ENCODE measurements at places on chromosomes 2 and 18.

DNA sequence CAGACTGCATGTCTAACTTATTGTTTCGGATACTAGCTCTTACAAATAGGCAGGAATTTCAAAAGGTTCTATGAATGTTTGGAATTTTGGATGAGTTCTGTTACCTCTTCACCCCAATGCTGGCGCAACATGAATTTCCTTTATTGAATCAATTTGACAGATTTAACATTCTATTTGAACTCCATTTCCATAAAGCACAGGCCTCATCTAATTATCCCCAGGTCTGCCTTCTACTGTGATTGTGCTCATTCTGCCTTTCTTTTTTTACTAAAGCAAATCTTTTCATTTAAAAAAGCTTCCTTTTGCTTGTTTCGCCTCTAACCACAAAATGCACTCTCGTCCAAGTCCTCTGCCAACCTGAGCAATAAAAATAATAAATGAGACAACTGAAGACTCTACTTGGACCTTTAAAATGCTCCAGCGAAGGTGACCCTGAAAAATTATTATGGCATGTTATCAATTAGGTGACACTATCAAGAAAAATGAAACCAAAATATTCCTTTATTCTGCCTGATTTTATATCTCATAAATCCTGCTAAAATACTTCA, 922.9 kb upstream of the FSHR start:
- DNase-seq: no peak

DNA sequence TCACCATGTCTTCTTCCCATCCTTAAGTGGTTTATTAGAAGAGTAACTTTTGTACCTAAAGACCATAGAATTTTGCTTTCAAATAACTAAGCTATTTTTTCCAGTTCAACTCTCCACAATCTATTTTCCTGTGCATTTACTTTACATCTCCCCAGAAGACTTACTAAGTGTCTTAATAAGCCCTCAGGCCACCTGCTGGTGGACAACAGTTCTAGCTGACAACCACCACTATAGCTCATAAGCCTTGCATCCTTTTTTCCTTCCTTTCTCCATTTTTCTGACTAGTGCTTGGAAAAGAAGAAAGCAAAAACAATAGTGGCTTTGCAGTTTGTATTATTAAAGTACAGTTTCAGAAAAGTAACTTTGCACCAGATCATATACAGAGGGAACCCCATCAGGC, 149.5 kb upstream of the TMEM200C start:
- no peak for DNase-seq

GRCh38 chr18:74453016-74453566, 4.0 kb downstream of the DIPK1C start:
- DNase-seq: no peak

DNA sequence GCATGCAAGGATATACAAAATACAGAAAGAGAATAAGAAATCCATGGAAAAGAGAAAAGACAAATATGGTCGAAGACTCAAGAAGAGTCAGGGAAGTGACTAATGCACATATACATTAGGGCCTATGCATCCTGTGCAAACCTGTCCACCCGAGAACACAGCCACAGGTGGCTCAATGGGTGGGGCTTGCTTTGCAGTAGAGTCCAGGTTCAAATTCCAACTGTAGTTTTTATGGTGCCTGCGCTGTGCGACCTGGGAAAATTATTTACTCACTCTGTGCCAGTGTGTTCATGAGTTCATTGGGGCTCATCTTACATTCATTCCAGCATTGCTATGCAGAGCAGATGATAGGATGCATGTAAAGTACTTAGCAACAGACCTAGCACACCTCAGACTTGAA, 244.7 kb downstream of the CTNNA2 start:
- no peak for DNase-seq

DNA sequence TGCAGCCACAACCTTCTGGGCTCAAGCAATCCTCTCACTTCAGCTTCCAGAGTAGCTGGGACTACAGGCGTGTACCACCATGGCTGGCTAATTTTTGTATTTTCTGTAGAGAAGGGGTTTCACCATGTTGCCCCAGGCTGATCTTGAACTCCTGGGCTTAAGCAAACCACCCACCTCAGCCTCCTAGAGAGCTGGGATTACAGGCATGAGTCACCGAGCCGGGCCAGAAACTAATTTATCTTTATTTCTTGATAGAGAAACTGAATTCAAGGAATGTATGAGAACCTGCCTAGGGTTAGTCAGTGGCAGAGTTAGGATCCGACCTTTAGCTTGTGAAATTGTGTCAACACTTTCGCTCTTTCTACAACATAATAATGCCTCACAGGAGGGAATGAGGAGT, 19.3 kb upstream of the ITGAV start:
- peak; percentile 91 for DNase-seq

GRCh38 chr2:202642567-202642966, 7.8 kb downstream of the FAM117B start:
- peak; percentile 25 for DNase-seq

GRCh38 chr2:212109217-212109616, 429.4 kb downstream of the ERBB4 start:
- no peak for DNase-seq

DNA sequence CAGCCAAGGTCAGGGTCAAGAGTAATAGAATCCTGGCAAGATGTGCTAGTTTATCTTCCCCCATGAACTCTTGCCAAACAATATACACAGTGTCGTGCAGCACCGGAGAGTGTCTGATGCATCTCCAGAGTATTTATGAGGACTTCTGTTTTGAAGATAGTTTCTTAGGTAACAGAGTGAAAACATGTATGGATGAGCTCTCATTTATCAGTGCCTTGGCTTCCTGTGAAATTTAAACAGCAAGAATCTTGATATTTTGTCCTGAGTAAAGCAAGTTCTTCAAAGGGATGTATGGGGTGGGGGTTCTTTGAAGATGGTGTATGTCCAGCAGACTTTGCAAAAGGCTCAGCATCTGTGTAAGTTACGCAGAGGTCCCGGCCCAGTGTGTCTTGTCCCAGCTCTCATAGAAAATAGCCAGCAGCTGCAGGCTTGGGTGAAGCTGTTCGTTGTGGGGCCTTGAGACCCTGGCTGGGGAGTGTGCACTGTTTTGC, 361.0 kb upstream of the NT5C1B start:
- DNase-seq: peak; percentile 93

GRCh38 chr18:34397286-34397896, 172.7 kb upstream of the NOL4 start:
- no peak for DNase-seq

GRCh38 chr2:11437602-11438001, 28.4 kb downstream of the E2F6 start:
- no peak for DNase-seq

DNA sequence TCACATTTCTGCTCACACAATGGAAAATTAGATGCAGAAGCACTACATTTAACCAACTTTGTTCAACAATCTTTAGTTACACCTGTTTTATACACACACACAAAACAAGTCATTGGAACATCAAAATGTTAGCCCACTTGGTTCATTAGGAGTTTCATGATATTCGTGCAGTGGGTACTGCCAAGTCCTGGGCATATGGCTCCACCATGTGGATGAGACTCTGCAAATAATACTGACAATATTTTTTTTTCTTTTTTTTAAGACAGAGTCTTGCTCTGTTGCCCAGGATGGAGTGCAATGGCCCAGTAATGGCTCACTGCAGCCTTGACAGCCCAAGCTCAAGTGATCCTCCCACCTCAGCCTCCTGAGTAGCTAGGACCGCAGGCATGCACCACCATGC, 34.5 kb upstream of the GRB14 start:
- DNase-seq: no peak

DNA sequence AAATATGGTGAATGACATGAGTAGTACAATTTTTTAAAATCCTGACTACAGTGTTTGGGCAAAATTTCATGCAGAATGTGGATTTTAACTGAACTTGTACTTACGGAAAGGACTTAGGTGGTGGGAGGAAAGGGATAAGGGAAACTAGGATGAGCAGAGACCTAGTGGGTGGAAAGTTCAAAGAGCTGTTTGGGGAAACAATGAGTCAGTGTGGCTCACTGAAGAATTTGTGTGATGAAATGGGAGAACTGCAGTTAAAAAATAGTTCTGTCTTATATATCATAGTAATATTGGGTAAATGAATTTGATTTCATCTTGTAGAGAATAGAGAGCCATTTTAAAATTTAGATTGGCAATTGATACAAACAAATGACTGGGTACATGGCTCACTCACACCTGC, 220.1 kb upstream of the CTAGE1 start:
- DNase-seq: peak; percentile 97

GRCh38 chr18:433298-433697, 67.2 kb downstream of the COLEC12 start:
- DNase-seq: no peak

GRCh38 chr2:46277431-46278190, 19.6 kb upstream of the EPAS1 start:
- no peak for DNase-seq

DNA sequence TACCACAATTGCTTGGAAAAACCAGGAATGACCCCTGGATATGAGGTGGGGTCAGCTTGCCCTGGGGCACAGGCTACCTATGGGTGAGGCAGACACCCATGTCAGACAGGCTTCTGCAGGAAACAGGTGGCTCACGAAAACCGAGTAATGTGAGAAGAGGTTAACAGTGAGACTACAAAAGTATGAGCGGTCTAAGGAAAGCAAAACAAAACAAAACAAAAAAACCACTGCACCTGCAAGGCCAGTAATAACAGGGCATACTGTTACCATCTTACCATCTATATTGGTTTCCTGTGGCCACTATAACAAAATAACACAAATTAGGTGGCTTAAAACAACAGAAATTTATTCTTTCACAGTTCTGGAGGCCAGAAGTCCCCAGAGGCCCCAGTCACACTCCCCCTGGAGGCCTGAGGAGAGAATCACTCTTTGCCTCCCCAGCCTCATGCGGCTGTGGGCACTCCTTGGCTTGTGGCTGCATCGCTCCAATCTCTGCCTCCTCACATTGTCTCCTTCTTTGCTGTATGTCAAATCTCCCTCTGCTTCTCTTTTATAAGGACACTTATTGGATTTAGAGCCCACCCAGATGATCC, 86.6 kb upstream of the EPC2 start:
- no peak for DNase-seq

- DNase-seq: peak; percentile 41
These were observed 51.4 kb downstream of the MARCHF4 start for GRCh38 chr2:216320852-216321251.

GRCh38 chr2:53252115-53252514, 515.5 kb upstream of the CHAC2 start:
- no peak for DNase-seq

Data from amniotic epithelial cell (primary cell).